ENCODE measurements at places on chromosomes 3 and 15.

GRCh38 chr15:69498282-69498681 lies 45.7 kb downstream of the RPLP1 start:
- DNase-seq, result no peak

DNA sequence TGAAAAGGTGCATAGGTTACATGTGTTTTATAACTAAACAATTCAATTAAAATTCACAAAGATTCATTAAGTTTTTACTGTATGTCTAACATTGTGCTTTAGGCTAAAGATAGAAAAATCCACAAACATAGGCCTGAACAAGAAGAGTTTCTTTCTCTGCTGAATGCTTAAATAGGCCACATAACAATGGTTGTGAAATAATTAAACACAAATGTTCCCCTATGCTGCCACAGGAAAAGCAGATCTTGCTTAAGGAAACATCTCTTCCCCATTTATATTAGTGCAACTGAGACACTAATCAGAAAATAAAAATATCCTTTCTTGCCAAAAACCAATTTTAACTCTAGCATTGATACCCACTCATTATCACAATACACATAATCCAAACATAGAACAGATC lies 725.4 kb upstream of the DPPA4 start:
- no peak for DNase-seq

DNA sequence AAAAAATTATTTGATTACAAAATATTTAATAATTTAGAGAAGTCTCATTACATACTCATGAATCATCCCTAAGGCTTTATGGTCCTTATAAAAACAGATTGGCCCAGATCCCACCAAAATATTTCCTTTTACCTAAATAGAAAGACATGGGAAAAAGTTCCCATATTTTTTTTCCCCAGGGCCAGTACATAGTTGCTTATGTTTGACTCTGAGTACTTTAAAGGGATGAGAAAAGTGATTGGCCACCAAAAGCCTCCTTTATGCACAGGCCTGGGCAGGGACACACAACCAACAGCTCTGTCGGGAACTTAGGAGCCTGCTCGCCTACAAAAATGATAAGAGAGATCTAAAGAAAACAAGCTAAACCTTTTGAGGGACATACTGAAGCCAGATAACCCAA lies 22.3 kb downstream of the KCNAB1 start:
- DNase-seq, result no peak

DNA sequence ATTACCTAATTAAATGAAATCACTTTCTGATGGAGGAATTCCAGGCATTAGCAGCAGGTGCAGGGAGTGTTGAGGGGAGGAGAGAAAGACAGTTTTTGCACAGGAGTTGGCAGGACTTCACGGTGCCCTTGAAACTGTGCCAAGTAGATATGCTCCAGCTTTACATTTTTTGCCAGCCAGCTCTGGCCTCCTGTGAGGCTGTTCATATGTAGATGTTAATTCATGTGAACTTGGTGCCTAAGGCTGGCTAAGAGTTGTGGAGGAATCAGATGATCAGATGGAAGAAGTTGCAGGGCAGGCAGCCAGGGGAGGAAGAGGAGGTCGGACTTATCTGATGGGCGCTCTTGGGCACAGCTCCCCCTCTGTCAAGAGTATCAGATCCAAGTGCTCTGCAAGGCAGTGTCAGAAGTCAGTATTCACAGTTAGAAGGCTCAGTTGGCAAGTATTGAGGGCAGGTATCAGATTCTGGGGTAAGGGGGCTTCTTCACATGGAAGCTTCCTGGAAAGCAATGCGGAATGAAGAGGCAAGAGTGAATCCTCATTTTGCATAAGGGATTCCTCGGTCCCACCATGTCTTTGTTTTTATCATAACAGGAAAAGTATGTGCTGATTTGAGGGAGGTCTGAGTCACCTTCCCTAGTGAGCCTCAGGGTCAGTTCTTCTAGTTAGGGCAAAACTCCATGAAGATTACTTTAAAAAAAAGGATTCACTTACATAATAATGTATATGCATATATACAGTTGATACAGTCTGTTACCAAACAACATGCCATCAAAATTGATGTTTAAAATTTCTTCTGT lies 172.6 kb upstream of the UMPS start:
- peak; percentile 10 for DNase-seq

DNA sequence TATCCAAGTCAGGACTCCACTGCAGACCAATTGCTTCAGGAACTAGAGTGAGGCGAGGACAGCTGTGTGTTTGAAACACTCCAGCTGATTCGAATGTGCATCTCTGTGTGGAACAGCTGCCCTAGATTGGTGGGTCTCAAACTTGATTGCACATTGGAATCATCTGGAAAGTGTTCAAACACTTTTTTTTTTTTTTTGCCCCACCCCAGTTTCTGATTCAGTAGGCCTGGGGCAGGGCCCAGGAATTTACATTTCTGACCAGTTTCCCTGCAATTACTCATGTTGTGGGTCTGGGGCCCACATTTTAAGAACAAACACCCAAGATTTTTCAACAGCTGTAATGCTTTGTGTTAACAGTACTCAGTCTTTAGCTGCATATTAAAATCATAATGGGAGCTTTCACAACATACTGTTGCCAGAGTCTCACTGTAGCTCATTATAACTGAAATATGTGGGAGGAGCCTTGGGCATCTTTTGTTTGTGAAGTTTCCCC lies 156.6 kb downstream of the NR1D2 start:
- no peak for DNase-seq

DNA sequence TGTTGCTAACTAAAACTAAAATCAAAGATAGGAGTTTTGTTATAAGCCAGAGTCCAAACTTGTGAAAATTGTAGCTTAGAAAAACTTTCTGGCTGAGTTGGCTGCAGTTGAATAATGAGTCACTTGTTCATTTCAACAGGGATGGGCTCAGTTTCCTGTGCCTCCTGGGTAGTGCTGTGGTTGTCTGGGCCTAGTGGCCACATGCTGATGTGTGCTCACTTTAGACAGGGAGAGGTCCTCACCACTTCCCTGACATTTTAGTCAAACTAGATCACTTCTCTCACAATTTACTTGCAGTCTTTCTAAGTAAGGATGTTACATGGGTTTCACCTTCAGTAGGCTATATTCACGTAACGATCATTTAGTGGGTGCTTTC lies 6.3 kb upstream of the UBE2Q2 start:
- DNase-seq, result no peak

DNA sequence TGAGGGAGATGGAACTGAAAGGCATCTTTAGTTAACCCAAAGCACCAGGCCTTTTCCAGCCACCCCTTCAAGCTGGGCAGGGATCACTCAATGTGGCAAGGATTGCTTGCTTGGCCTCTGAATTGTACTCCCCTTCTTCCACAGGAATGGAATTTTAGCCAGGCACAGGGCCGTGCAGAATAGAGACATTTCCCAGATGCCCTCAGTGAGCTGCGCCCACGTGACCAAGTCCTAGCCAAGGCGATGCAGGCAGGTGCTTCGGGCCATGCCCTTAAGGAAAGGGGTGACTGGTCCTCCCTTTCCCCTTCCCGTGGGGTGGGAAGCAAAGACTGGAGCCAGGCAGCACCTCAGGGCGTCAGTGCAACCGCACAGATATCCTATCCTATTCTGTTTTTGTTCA lies 17.9 kb downstream of the GP9 start:
- no peak for DNase-seq

GRCh38 chr15:68578175-68578979 lies 416 bp upstream of the CORO2B start:
- peak; percentile 79 for DNase-seq

DNA sequence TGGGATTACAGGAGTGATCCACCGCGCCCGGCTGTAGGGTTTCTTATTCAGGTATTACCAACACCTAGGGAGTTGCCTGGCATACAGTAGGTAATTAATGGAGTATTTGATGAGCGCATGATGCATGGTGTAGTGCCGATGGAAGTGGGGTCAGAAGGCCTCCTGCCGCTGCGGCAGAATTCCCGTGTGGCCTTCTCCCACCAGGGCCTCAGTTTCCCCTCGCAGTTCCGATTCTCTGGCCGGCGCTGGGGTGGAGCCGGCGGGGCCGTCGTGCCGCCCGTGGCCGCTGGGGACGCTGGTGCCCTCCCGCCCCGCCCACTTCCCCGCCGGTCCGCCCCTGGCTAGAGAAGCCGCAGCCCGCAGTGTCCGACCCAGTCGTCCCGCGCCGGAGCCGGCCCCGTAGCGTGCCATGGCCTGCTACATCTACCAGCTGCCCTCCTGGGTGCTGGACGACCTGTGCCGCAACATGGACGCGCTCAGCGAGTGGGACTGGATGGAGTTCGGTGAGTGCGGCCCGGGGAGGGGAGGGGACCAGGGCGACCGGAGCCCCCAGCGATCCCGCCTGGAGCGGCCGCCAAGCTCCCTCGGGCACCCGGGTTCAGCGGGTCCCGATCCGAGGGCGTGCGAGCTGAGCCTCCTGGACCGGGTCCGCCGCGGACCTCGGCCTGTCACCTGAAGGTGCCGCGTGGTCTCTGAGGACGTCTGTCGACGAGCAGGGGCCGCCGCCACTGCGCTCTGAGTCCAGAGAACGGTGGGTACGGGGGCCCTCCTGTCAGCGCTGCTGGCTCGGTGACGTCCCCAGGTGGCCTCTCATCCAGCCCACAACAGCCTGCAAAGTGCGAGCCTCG lies at the start of gene IRAK2:
IRAK2 (plus strand) TSS at position 374 of the 848 bp plus-strand sequence; CDS start at position 410, 36 bp downstream.
- DNase-seq, result peak; percentile 55

- DNase-seq, result no peak
Measured at GRCh38 chr3:130457671-130458070, 59.3 kb upstream of the COL6A6 start.

All from G401 (cell line).